Mammary epithelial cell (primary cell): ENCODE measurements at places on chromosomes 3 and 15. TPM values are rescaled to one million over a fixed set of nuclear protein-coding genes. Genes with fewer than 3 reads are reported as not detected.

BTD gene
- total RNA-seq, result 21.7 TPM

GPR62 gene
- total RNA-seq, result 0.14 TPM in 1 of 2 replicates, not detected in the other

CCDC39 gene
- total RNA-seq, result 0.26 TPM in 1 of 2 replicates, not detected in the other

APBA2 gene
- total RNA-seq, result 13.5 TPM

GOLGA6B gene
- not detected for total RNA-seq
